Hippocampal formation (tissue), 2 donors: ENCODE measurements at places on chromosomes 12 and 14.
A peak's percentile ranks its signal among the peaks of the same experiment; 100 is the strongest.

DNA sequence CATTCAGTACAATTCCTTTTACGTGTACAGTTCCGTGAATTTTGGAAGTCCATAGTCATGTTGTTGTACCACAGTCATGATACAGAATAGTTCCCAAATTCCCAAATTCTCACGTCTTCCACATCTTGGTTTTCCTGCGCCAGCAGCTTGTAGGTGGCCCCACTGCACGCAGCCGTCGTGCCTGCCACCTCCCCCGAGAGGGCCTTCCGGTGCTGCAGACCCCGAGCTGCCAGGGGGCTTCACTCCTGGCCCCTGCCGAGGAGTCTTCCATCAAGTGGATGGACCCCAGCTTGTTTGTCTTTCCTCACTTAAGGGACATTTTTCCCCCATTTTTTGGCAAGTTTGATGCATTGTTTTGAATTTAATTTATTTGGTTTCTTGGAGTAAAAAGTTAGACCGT, 16.8 kb downstream of the MTA1 start:
- DNase-seq = no peak

GRCh38 chr14:82190742-82191141, 657.1 kb upstream of the SEL1L start:
- no peak for DNase-seq

DNA sequence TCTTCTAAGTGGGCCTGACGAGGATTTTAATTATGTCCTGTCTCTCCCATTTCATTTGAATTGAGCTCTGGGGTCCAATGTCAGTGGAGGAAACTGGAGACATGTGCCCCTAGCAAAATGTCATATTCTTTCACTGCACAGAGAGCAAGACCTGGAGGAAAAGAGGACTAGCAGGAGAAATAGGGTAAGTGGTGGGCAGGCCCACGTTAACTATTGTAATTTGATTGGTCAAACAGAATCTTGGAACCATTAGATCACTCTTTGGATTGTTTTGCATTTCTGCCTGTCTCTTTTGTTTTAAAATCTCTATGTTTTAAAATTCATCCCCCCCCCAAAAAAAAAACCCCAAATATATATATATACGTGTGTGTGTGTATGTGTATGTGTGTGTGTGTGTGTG, 113.9 kb upstream of the PELI2 start:
- DNase-seq = no peak

DNA sequence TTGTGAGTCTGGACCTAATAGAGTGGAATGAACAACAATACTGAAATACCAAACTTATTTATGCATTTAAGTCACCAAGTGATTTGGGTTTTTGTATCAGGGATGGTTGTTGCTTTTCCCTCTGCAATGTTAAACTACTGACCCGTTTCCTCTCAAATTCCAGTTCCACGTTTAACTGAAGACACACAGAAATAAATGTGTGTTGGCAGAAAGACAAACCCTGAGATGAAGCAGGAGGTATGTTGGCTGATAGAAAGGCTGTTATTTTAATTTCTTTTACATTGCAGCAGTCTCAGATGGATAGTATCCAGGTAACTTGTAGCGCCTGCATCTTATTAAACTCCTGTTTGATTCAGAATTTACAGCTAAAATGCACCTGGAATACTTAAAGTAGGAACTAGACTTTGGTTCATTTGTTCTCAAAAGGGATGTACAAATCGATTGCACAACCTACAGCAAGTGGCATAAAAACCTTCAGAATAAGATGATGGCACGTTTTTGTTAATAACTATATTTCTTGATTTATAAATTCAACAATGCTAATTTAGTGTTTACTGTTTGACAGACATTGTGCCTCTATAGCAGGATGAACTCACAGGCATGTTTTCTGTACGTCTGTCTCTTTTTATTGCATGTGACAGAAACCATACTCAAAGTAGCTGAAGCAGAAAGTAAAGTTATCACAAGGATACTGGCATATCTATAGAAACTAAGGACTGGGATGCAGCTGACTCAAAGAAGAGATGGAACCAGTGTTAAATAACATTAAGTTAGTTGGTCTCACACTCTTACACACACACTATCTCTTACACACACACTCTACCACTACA, 405.7 kb downstream of the ZFP36L1 start:
- DNase-seq = no peak

DNA sequence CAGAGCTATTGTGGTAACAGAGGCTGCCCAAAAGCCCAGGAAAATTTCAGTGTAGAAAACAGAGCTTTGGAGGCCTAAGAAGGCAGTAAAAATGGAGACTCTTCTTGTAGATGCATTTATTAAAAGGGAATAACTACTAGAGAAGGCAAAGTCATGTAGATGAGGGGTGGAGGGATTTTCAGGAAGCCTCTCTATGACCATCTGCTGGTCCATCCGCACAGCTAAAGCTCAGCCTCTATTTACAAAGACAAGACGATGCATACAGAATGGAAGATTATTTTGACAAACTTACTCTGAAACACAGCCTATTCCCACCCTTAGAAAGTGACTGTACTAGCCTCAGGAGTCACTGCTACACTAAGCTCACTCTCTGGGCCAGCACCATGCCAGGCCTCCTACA, 71.4 kb downstream of the GLRX5 start:
- DNase-seq = no peak

DNA sequence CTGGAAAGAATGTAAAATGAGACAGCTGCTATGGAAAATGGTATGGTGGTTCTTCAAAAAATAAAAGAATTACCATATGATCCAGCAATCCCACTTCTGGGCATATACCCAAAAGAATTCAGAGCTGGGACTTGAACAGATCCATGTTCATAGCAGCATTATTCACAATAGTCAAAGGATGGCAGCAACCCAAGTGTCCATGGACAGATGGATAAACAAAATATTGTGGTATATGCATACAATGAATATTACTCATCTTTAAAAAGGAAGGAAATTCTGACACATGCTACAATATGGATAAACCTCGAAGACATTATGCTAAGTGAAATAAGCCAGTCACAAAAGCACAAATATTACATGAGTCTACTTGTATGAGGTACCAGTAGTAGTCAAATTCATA, 9.1 kb downstream of the RAB2B start:
- DNase-seq = no peak

DNA sequence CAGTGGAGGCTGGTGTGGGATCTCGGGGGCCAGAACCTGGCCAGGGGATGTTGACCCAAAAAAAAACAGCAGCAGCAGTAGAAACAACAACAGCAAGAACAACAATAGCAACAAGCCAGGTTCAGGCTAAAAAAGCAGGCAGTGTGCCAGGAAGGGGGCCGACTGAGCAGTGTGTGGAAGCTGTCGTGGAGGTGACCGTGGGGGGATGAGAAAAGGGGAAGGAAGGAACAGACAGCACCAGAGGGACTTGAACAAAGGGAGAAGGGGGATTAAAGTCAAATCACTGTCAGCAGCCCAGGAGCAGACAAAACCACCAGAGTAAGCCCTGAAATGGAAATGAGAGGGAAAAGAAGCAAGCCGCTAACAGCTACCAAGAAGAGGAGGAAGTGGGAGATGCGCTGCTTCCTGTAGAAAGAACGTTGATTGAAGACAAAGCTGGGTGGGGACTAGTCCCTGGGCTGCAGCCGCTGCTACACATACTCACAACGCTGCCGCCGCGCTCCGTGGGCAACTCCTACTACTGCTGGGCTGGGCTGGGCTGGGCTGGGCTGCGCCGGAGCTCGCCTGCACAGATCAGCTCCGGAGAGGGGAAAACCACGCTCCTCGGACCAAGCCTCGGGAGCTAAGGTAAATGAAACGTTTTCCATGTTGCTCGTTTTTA, at the start of gene GNG2:
GNG2 (plus strand) TSS at position 449 of the 661 bp plus-strand sequence. CDS start 90,067 bp downstream, outside the sequence.
- peak; percentile 60 for DNase-seq

DNA sequence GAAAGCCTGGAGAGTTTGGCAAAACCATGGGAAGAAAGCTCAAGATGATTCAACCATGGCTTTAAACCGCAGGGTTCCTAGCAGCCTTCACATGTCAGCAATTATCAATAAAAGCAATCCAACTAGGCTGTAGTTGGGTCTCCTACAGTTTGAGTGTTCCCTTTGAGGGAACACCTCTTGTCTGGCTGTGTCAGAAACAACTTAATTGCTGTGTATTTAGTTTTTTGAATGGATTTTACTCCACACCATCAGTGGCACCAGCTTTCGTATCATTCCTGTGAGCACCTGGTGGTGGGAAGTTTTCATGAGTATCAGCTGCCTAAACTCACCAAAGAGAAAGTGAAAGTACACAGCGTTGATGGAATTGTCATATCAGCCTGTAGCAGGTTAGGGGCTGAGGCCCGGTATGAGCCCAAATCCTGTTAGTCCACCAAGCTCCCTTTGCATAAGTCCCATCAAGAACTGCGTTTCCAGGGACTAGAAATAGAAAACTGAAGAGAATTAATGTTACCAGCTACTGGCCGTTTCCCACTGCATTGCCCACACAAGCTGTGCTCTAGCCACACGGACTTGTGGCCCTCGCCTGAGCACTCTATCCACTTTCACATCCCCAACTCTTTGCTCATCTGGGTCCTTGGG, 10.9 kb upstream of the IL26 start:
- DNase-seq = no peak

DNA sequence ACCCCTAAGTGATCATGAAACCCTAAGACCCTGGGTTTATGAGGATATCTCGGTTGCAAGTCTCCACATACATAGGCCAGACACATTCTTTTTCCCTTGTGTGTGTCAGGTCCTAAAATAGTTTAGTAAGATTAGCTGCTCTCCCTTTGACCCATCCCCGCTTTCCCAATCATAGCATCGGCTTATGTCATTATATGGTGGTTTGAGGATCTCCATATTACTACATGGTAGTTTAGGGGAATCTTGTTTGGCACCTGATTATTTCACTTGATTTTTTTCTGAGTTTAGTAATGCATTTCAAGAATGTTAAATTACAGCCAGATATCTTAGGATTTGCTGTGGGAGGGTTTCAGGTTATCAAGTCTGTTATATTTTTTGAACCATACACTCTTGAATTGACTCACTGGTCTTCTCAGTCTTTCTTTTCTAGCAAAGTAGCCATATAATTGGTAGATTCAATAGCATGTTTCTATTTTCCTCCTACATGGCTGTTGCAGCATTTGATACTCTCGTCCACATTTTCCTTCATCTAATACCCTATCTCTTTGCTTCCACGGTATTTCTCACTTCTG, 68.3 kb upstream of the TRHDE start:
- no peak for DNase-seq

- no peak for DNase-seq
Measured at GRCh38 chr12:74689929-74690328, 152.3 kb downstream of the ATXN7L3B start.

DNA sequence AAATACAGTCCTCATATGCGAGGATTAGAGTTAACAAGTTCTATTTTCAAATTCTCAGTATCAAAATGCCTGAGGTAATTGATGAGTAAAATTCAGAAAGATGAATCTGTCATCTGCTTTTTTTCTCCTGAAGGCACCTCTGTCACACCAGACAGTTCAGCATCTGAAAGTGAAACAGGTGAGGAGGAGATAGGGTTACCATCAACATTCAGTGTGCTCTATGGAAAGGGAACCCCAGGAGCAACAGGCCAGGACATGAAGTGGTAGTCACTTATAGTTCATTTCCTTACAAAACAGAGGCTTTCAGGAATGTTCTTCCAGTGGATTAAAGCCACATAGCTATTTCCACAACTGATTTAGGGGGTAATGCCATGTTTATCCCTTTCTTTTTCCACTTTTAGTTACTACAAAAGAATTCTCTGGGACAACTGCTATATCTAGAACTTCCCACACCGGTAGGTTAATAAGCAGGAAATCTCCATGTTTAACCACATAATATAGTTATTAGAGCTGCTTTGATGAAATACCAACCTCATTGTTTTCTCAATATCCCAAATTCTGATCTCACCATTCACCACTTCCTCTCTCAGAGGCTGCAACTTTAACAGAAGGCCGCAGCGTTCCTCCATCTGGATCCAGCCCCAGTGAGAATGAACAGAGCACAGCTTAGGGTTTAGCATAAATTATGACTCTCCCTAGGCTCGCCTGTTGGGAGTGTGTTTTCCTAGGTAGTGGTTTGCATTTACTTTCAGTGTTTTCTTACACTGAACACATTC, 177.0 kb upstream of the CNTN1 start:
- peak; percentile 4 for DNase-seq

DNA sequence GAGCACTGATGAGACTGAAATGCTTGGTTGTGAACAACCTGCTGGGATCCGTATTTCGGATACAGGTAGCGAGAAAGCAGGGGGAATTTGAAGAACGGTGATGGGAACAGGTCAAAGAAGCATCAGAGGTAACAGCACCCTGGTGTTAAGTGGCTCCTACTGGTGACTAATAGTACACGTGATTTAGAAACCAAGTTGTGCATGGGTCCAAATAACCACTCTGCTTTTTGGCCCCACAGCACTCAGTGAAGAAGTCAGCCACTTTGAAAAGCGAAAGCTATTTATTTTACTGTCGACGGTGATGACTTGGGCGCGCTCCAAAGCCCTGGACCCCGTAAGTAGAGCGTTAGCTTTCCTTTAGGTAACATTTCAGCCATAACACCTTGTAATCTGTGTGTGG, 16.7 kb downstream of the AK7 start:
- DNase-seq = no peak

DNA sequence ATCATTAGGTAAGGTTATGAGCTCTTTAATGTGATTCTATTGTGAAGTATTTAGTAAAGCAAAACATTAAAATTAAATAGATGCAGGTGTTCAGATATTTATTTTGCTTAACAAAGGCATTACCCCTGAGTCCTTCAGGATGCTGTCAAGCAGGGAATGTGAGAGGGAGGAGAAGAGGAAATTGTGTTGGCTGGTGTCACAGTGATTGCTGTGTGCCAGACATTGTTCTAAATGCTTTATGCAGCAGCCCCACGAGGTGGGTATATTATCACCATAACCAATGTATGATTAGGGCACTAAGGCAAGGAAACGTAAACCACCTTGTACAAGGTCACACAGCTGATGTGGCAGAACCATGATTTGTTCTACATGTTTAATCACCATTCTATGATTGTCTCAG, 80.1 kb downstream of the STAB2 start:
- no peak for DNase-seq

GRCh38 chr14:74324931-74325361, 22.2 kb upstream of the ABCD4 start:
- DNase-seq = peak; percentile 31

GRCh38 chr14:63745858-63746425, 18.1 kb upstream of the SGPP1 start:
- no peak for DNase-seq

GRCh38 chr12:69511016-69511415, 40.8 kb downstream of the FRS2 start:
- DNase-seq = no peak

GRCh38 chr14:92847278-92847677, 53.2 kb downstream of the GOLGA5 start:
- DNase-seq = no peak

- DNase-seq = no peak
Measured at GRCh38 chr14:23910101-23910875, 43.3 kb upstream of the DHRS4 start.
